Stimulated activated CD4-positive, alpha-beta T cell treated with anti-CD3 and anti-CD28 coated beads, Interleukin-15, amount 100 ng/mL, for 1 hour (primary cell): ENCODE measurements at places on chromosomes 7 and 10.

DNA sequence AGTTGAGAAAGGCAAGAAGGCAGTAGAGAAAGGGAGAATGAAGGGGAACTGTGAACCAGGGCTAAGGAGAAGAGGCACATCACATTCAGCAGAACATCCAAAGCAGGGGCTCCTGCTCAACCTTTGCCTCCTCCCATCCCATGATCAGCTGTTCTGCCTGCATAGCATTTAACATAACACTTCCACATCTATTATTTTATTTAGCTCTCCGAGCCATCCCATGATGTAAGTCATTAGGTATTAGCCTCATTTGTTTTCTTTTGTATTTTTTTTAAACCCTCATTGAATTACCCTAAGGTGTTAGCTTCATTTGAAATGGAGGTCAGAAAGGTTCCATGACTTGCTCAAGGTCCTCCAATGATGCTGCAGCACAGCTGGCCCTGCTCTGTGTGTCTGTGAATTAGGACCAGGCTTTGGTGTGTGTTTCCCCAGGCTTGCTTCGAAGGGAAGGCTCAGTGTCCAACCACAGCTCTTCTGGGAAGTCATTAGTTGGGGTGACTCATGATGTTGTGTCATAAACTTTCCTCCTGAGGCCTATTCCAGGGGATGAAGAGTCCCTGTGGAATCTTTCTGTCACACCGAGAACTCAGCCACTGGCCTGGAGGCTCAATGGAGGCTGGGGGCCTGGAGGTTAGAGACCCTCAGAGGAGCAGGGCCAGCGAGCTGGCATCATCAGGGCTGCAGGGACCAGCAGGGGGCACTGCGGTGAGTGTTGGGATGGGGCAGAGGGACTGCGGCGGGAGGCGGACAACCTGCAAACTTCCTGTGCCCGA is 16.5 kb downstream of the NPFFR1 start:
- DNase-seq: no peak

DNA sequence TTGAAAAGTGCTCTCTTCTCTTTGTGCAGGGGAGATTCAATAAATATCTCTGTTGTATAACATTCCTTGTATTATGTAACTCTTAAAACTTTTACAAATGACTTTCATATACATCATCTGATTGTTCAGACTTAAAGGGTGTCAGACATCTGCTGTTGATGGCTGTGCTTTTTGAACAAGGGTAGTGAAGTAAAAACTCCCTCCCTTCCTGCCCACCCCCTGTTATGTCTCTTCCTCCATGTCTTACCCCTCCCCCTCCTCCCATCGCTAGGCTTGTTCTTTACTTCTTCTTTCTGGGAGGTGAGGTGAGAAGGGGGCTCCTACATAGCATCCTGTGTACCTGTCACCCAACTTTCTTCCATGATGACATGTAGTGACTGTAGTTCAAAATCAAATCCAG is 23.4 kb upstream of the ABCB4 start:
- DNase-seq: no peak

DNA sequence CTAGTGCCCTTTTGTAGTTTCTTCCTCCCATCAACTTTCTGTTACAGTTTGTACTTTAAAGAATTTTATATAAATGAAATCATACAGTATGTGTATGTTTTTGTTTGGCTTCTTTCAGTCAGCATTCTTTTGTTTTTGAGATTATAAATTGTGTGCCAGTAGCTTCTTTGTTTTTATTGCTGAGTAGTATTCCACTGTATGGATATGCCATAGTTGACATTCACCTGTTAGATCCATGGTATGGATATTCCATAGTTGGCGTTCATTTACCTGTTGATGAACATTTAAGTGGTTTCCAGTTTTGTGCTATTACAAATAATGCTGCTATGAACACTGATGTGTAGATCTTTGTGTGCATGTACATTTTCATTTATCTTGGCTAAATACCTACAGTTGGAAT is 70.8 kb upstream of the SYPL1 start:
- no peak for DNase-seq

GRCh38 chr7:20696002-20696605 is 80.6 kb downstream of the ABCB5 start:
- no peak for DNase-seq

GRCh38 chr10:6363511-6363910 is 160.8 kb downstream of the PFKFB3 start:
- no peak for DNase-seq

DNA sequence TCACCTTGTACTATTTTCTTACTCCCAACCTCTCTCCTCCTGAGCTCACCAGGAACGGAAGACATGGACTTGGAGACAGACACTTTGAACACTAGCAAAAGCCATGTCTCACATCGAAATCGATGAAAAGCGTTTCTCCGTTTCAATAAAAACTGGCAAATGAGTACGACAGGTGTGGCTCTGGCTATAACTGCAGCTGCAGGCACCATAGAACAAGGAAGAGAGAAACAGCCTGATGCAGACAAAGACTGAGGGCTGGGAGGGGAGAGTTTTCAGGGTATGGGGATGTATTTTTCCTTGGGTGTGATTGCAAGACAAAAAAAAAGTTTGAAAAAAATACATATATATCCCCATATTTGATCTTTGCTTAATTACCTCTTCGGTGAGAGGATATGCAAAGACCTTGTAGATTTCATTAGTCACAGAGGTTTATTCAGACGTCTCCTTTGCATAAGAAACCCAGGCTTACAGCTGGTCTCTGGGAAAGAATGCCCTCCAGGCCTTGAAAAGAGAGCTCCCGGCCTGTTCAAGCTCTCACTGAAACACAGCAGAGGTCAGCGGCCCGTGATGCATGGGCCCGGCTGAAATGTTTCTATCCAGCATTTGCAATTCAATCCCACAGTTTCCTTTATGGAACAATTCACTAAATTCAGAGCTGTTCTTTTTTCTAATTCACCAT is 63.1 kb downstream of the TLL2 start:
- no peak for DNase-seq

- no peak for DNase-seq
Measured at GRCh38 chr7:158955146-158955870, 99.0 kb downstream of the DYNC2I1 start.

DNA sequence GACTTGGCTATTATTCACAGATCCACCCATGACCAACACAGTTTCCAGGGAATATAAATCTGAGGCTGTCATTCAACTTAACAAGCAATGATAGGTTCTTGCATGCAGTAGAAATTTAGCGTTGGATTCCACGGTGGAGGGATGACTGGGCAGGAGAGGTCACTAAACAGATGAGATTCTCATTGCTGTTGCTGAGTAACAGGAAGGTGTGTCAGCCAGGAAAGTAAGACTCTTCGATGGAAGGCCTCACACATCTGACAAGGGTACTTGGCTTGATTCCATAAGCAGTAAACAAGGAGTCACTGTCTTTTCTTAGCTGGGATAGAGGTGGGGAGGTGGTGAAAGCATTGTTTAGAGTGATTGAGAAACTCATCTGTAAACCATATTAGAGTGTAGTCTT is 1152.0 kb downstream of the SORCS3 start:
- DNase-seq: no peak

DNA sequence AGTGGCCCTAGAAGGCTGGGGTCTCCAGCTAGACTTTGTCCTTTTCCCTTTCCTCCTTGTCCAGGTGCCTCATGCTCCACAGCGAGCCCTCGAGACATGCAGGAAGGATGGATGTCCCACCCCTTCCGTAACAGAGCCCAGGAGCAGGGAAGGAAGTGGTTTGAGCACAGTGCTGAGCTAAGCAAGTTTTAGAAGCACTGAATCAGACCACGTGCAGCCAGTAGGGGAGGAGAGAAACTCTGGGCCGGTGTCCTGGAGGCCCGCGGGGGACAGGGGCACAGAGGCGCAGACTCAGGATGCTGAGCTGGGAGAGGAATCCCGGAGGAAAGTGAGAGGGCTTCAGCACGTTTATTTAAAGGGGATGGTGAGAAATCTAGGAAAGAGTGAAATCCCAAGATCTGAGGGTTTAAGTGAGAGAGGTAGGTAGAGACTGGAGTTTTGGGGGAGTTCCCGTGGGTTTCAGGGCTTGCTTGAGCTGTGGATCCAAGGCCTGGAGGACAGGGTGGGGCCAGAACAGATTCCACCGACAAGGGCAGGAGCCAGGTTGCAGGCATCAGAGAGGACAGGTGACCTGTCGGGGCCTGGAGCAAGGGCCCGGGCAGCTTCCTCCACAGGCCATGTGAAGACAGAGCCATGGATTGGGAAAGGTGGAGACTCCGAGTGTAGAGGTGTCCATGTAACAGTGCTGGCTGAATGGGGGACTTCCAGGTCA is 4.4 kb upstream of the IRF5 start:
- no peak for DNase-seq

DNA sequence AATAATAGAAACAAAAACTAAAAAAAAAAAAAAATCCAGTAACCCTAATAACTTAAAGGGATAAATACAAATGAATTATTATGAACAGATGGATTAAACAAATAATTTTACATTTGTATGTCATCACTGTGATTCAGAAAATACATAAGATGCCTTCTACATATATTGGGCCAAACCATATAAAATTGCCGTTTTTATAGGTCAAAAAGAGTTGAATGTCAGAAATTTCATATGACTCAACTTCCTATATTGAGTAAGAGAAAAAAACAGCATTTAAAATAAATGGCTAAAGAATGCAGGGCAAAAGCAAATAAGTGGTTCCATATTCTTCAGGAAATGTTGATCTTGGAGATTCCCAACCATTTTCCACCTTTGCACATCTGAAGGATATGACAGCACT is 9.4 kb downstream of the SLC35B4 start:
- no peak for DNase-seq
